ENCODE measurements at places on chromosomes 6 and 20.

GRCh38 chr20:6030453-6031080 lies 23.3 kb downstream of the LRRN4 start:
- DNase-seq, result no peak

- no peak for DNase-seq
These were observed 319.4 kb downstream of the HTR1B start for GRCh38 chr6:77143659-77144447.

GRCh38 chr6:128167552-128167951 lies 266.7 kb upstream of the THEMIS start:
- no peak for DNase-seq

DNA sequence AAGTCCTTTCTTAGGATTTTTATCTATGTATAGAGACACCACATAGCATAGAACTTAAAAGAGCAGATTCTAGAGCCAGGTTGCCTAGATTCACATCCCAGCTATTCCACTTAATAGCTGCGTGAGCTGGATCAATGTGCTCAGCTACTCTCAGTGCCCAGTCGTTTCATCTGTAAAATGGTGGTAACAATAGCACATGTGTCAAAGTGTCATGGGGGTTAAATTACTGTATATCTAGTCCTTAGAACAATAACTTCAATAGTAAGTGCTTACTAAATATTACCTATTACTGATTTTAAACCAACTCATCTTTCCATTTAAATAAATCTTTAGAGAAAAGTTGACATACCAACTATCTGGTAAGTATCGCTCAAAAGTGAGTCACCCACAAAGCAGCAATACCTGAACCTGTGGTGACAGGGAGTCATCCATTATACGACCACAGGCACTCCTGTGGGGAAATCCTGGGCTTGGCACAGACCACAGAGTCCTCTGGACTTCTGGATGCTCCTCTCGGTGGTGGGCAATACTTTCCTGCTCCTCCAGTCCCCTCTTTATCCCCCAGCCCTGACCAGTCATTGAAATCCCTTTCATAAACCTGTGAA lies 154.8 kb downstream of the PDSS2 start:
- no peak for DNase-seq

- no peak for DNase-seq
These were observed 79.3 kb downstream of the PTCHD4 start for GRCh38 chr6:48031711-48032110.
